ENCODE measurements at places on chromosomes 3 and 15. TPM values are rescaled to one million over a fixed set of nuclear protein-coding genes. Genes with fewer than 3 reads are reported as not detected.

The RBSN gene
- 16.2 TPM for polyA plus RNA-seq

The LXN gene
- polyA plus RNA-seq, result 27.1 TPM

The CALML4 gene
- 6.1 TPM for polyA plus RNA-seq

The A4GNT gene
- not detected for polyA plus RNA-seq

The TEX264 gene
- 64.2 TPM for polyA plus RNA-seq

The PAK6 gene
- 2.0 TPM for polyA plus RNA-seq

The C3orf33 gene
- polyA plus RNA-seq, result 4.4 TPM

The SYNPR gene
- polyA plus RNA-seq, result not detected

The WDR49 gene
- polyA plus RNA-seq, result 0.08 TPM

The GP5 gene
- polyA plus RNA-seq, result 0.10 TPM

The CPB1 gene
- 0.51 TPM for polyA plus RNA-seq

The CPN2 gene
- polyA plus RNA-seq, result 0.06 TPM

The SQOR gene
- 50.7 TPM for polyA plus RNA-seq

The MUC13 gene
- not detected for polyA plus RNA-seq

The ZNF660 gene
- polyA plus RNA-seq, result 1.9 TPM

The MKRN3 gene
- 0.32 TPM for polyA plus RNA-seq

The SPINK8 gene
- not detected for polyA plus RNA-seq

The HACL1 gene
- polyA plus RNA-seq, result 15.7 TPM

The TRIM42 gene
- polyA plus RNA-seq, result not detected

The FAM98B gene
- polyA plus RNA-seq, result 13.4 TPM

The FBXO40 gene
- polyA plus RNA-seq, result not detected

The REC114 gene
- polyA plus RNA-seq, result not detected

The COL8A1 gene
- polyA plus RNA-seq, result 26.4 TPM

The COMMD2 gene
- polyA plus RNA-seq, result 13.7 TPM

The CCR1 gene
- 7.3 TPM for polyA plus RNA-seq

The DNAH1 gene
- polyA plus RNA-seq, result 2.2 TPM

The CCNB2 gene
- 0.61 TPM for polyA plus RNA-seq

The GRM7 gene
- polyA plus RNA-seq, result 2.3 TPM

The SEMA6D gene
- polyA plus RNA-seq, result 2.5 TPM
